Cortex of kidney (tissue), 1 donor: ENCODE measurements at places on chromosomes 2 and 18.

- DNase-seq = no peak
Measured at GRCh38 chr2:143468341-143468888, 339.2 kb downstream of the ARHGAP15 start.

DNA sequence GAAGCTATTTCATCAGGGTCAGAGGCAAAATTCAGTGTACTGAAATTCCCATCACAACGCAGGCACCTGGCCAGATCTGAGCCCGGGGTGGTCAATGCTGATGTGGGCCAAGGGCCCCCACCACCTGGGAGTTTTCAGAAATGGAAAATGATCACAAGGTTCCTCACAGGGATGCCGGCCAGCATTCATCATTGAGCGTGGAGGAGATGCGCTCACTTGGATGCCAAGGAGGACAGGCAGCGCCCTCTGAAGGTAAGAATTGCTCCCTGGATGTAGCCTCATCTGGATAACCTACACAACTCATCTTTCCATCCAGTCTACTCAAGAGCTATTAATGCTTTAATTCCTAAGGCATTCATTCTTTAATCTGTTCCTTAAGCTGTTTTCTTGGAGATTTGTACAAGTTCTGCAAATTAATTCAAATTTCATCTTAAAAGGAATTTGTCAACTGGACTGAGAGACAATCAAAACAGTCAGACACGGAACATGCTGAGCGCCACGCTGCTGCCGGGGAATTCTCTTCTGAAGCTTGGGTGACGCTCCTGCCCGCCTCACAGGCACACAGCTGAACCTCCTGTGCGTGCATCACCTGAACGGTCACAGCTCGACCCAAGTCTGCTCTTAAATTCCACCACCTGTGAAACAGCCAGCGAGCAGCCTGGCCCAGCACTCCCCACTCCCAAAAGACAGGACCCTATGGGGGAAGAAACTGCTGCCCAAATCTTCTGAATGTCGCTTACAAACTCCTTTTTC is 206.7 kb downstream of the HDAC4 start:
- DNase-seq = no peak

DNA sequence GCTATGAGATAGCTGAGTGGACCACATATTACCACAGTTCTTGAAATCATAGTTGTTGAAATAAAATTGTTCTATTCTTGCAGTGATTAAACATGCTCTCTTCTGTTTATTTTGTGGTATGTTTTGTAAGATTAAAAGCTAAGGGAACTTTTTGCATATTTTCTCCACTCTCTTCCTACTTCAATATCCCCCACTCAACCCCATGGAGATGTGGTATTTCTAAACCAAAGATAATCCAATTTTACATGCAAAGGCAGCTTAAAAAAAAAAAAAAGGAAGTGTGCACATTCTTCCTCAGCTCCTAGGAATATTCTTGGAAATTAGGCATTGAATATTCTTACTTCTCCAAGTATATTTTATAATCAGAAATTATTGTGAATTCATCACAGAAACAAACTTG is 15.0 kb upstream of the PAX3 start:
- no peak for DNase-seq

DNA sequence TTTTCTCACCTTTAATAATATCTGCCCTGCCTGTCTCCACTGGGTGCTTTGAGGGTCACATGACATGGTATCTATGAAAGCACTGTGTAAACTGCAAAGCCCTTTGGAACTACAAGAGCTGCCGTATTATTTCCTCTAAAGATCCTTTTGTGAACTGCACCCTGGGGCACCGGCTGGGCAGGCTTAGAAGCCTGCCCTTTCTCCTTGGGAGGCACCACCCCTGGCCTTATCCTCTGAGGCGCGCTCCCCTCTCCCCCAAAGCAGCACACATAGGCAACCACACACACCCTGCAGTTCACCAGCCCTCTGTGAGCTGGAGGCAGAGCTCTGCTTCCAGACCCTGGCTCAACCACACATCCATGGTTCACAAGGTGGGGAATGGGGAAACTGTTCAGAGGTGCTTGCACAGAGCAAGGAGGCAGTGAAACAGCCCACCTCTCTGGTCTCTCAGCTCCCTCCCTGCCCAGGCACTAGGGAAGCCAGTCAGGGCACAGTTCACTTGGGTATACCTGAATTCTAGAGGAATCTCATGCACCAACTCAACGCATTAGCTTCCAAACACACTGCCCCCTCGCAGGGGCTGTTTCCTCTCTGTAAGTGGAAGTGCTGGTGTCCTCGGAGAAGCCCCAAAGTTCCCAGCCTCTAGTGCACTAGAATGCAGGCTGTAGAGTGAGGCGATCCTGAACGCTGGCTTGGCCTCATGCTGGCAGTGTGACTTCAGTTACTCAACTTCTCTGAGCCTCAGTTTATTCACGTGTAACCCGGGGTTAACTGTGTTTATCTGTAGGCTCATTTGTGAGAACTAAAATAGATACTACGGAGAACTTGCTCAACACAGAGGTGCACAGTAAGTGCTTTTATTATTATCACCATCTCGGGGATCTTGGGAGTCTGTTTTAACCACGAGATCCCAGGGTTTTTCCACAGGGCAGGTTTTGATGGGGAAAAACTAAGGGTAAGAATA is 11.0 kb downstream of the SIGLEC15 start:
- DNase-seq = no peak

DNA sequence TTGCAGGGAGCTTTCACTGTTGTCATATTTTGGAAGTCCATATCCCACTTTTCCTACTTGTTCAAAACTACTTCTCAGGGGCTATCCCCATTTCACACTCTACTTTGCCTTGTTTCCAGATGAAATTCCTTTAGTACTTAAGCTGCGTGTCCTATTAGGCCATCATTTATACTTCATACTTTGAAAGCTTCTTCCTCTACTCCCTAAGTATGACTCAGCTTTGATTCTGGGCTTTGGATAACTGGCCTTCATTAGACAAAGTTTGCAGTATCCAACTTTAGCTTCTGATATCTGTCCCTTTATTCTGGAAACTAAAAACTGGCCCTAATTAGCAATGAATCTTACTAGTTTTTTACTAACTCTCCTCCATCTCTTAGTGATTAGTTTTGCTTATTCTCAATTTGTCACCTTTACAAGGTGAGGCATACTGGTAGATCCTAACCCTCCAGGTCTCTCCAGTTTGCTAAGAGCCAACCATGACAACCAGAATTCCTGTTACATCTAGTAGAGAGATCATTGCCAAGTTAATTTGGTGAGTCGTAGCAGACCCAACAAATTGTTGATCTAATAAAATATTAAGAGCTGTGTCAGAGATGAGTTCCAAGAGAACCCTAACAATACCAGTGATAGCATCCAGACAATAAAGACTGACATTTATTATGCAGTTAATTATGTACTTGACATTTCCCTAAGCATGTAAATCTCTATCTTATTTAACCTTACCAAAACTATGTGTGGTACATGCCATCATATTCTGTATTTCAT is 31.2 kb upstream of the ITGAV start:
- no peak for DNase-seq

DNA sequence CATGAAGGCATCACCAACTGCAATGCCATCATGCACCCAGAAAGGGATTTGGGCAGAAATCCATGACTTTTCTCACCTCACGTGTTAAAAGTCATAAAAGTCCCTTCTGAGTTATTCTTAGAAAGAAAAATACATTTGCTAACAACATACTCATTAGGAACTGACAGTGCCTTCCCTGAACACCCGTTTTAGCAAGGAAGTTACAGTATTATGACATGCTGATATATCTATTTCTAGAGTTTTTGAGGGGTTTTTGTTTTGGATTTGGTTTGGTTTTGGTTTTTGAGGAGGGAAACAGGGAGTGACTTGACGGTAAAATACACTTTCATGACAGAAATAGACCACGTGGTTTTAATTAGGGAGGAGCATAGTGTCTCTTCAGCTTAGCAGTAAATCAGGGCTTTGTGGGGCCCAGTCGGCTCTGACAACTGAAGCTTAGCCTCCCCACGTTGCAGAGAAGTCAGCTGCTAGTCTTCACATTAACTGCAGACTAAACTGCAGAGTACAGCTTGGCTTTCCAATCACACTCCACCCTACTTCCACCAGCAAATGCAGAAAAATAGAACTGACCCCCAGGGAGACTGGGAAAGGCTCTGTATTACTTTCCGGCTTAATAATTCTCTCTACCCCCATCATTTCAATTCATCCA is 141.4 kb downstream of the FAM124B start:
- DNase-seq = no peak
